ENCODE measurements at places on chromosomes 12 and 14.

DNA sequence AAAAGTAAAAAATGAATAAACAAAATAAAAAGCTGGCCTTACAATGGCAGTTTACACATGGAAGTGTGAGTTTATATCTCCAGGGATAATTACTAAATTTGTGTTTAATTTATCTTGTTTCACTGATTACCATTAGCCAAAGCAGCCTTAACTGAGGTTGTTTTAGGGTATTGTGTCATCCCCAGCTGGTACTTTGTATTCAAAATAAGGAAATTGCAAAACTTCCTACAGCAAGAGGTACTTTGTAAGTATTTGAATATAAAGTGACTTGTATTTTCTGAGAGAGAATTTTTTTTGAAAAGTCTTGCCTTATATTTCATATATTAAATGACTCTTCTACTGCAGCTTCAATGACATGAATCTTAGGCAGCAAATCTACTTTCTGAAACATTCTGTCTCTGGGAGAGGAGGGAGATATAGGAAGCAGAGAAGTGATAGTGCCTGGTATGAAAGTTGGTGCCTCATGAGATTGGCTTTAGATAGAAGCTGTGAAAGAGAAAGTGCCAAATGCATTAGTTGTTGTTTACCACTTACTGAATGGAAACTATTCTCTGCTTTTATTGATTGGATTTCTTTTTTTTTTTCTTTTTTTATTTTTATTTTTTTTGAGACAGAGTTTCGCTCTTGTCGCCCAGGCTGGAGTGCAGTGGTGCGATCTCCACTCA lies 6.7 kb downstream of the FNTB start:
- no peak for DNase-seq

DNA sequence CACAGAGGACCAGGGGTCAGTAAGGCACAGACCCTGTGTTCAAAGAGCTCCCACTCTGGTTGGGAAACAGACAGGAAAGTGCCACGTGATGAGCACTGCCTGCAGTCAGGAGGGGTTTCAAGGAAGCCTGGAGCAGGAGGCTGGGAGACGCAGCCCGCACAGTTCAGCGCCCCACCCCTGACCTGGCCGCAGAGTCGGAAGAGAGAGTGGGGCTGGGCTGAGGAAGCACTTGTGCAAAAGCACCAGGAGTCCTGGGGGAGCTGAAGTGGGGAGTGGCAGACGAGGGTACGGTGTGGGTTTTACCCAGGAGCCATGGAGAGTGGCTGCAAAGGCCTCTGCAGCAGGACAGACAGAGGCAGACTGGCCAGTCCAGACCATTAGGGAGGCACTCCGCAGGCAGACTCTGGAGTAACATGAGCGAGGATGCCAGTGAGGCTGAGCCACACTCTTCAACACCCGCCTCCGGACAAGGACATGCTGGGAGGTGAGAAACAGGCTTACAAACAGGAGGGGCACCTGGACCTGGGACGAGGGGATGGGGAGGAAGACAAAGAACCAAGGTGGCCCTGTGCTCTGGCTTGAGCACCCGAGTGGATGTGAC lies 85.7 kb upstream of the GPR68 start:
- DNase-seq: no peak

DNA sequence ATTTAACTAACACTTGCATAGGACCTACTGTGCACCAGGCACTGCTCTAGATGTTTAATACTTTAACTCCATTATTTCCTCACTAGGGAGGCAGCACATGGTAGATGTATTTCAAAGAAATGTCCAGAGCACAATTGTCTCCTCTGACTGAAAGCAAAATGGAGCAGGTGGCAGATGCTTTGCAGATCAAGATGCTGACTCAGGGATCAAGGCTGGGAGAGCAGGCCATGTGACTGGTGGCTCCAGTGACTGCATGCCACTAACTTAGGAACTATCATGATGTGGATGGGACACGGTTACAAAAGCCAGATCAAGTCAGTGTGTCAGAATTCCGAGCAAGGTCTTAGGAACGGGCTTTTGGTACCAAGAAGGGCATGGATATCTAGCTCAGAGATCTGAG lies 28.2 kb downstream of the SERPINA11 start:
- no peak for DNase-seq

DNA sequence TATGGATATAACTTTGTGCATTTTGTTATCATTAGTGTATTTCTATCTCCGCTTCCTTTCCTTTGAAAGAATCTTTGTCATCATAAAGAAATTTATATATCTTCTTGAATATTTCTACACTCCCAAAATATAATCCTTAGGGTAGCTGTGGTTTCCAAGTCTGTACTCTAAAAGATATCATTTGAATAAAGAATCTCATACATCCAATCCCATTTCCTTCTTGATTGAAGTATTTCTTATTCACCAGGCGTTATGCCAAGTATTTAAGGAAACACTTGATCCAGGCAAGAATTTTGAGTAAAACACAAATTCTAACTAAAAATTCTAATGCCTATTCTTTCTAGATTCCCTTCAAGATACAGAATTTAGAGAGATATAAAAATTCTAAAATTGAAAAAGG lies 821.8 kb downstream of the GALC start:
- DNase-seq: no peak

All from stimulated activated CD8-positive, alpha-beta memory T cell treated with anti-CD3 and anti-CD28 coated beads, Interleukin-2, amount 100 ng/mL, for 1 hour (primary cell).